Prostate gland (tissue), 2 donors: ENCODE measurements at places on chromosomes 7 and 10. TPM values are rescaled to one million over a fixed set of nuclear protein-coding genes. Genes with fewer than 3 reads are reported as not detected.

DNA sequence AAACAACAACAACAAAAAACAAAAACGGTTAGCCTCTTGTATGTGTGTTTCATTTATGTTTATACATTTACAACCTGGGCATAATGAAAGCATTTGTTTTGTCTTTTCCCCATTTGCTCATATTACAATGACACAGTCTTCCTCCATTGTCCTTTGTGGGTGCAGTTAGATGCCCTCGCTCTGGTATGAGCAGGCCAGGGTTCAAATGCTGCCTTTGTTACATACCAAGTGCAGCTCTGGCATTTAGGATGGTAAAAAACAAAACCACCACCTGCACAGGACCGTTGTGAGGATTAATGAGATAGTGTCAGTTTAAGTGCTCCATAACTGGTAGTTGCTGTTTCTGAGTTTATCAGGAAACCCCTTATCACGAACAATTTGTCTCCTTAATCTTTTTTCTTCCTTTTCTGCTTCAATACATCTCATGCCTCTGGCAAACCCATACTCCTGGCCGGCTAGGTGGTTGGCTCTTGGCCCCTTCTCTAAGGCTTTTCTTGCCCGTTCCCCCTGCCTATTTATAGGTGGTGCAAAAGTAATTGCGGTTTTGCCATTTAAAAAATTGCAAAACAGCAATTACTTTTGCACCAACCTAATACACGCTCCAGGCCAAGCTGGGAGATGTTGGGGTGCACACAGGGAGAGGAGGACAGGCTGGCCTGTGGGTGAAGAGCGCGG, 18.6 kb upstream of the TMEM225B start:
- DNase-seq, result no peak

Gene FZD1
- 56.9 TPM for total RNA-seq

DNA sequence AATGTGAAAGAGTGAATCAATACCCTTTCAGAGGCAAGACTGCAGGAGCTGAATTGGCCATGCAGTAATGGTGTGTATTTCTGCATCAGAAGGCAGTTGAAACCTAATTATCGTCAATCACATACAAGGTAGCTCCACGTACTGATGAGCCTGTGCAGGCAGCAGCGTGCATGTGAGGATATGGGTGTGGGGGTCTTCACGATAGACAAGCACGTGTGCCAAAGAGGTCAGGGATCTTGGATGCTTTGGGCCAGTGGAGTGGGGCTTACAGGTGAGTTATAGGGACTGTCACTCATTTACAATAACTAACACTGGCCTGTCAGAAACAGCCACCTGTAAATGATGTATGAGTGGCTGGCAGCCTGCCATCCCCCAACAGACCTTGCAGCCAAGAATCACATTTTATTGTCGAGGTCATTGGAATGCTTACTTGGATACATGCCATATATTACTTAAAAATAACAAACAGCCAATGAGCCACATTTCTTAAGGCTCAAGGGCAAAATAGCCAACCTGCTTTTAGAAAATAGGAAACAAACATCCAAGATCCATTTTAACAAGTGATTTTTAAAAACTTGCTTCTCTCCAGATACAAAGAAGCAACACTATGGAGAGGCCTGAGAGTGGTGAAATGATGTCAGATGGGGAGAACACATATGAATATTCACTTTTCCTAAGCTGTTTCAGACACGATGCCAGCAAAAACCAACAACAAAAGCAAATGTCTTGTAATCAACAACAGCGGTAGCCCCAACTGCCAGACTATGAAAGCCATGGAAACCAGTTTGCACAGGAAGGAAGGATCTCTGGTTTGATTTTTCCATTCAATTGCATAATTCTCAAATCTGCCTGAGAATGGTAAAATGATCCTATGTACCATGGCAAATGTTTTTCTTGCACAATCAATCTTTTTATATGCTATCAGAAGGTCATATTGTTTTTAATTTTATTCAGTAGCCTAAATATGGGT, 210.7 kb downstream of the SKAP2 start:
- no peak for DNase-seq

Gene ZDHHC6
- 28.0 TPM for total RNA-seq
